CD4-positive, alpha-beta T cell treated with Interleukin-21 for 1 hour (primary cell): ENCODE measurements at places on chromosomes 2 and 18.

DNA sequence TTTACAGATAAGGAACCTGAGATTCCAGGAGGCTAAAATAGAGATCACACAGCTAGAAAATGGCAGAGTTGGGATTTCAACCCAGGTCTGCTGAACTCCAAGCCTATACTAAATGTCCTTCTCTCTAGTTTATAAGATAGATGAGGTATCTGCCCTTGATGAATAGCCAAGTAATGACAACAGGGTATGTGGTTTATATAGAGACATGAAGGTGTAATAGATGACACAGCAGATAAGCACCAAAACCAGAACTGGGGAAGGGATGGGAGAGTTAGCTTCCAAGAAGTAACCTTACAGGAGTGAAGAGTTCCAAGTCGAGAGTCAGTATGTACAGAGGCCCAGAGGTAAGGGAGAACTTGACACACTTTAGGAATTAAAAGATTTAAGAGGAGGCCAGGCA lies 104.7 kb upstream of the UBXN4 start:
- no peak for DNase-seq

- no peak for DNase-seq
Observed at GRCh38 chr2:36329251-36329650, 26.3 kb upstream of the CRIM1 start.

- peak; percentile 45 for DNase-seq
Observed at GRCh38 chr2:47072728-47073191, 82.3 kb downstream of the STPG4 start.

DNA sequence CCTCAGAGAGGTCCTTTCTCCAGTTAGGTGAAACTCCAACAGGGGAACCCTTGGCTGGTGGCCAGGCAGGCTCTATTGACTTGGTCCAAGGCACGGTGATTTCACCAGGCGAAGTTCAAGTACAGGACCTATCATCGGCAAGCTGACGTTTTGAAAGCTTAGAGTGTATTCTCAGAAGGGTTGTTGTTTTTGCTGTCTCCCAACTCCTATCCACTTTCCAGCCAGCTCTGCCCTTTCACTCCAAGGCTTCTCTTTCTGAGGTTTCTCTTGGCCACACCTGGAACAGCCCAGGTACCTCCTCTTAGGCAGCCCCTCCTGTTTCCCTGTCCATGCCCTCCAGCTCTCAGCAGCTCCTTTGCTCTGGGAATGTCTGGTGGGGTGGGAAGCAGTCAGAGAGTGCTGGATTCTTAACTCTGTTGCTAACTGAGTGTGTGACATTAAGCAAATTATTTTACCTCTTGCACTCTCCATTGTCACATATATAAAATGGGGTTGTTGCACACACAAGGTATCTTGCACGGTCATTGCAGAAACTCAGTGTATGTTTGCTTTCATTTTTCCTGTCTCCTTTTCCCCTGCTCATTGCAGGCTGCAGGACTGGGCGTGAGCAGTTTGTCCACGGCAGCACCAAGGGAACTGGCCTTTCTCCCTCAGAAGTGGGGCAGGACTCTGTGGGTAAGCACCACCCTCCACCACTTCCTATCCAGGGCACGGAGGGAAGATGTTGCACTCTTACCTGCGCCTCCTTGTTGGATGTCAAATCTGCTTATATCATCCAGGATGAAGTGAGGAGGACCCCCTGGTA lies 30.2 kb downstream of the CAPN13 start:
- DNase-seq, result no peak

GRCh38 chr2:199261239-199261638 lies 196.5 kb downstream of the SATB2 start:
- no peak for DNase-seq

- DNase-seq, result no peak
Observed at GRCh38 chr18:12621742-12622306, 36.1 kb downstream of the SPIRE1 start.

DNA sequence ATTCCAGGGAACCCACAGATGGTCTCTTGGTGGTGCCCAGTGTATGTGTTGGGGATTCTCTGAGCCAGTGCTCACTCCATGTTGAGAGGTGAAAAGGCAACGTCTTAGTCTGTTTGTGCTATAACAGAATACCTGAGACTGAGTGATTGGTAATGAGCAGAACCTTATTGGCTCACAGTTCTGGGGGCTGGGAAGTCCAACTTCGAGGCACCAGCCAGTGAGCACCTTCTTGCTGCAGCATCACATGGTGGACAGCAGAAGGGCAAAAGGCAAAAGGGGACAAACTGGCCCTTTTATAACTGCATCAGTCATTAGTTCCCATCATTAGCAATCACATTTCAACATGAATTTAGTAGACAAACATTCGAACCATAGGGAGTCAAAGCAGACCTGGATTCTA lies 81.0 kb upstream of the SP3 start:
- no peak for DNase-seq

DNA sequence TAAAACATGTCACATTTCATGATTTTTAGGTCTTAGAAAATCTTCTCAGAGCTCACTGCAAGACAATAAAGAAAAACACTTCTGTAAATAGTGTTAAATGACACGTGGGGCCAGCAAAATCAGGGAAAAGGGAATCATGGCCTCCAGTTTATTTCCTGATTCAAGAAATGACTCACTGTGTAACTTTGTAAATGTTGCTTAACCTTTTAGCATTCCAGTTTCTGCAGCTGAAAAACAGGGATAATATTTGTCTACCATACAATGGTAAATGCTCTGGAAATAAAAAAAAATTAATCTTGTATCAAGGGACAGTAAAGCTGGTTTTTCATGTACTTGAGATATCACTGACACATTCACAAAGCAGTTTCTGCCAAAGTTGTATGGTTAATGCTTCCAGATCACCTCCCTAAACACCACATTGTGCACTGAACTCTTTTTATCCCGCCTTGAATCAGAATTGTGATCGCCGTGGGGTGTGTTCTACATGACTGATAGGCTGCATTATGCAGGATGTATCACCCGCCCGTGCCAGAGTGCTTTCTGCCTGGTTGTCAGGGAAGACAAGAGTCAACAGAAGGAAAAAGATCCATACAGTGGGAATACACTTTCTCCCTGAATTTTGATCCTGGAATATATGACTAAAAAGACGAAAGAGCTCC lies 238.8 kb downstream of the IKZF2 start:
- DNase-seq, result no peak

DNA sequence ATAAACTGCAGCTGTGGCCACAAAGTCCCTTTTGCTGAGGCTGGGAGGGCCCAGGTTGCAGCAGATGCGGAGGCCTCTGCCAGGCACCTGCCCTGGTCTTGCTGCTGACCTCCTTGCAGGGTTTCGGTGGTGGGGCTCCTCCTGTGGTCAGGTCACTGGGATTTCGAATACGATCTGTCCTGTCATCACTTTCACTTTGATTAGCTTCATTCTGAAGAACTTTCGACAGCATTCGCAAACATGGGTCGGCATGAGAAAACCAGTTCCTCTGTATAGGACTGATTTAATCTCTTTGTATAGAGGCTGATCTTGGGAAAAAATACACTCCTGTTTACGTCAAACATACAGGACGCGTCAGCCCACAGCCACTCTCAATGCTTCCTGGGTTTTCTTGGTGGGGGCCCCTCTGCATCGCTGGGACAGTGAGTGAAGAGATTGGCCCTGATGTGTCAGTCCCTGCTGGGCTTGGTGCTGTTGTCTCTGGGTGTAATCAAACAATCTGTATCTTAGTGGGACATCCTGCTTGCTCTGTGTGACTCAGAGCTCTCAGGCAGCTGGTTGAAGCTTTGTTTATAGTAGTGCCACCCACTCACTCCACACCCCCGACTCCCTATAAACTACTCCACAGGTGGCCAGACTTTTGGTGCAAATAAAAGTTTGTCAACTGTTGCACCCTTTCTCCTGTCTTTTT lies 209.4 kb upstream of the CXCR4 start:
- peak; percentile 85 for DNase-seq

DNA sequence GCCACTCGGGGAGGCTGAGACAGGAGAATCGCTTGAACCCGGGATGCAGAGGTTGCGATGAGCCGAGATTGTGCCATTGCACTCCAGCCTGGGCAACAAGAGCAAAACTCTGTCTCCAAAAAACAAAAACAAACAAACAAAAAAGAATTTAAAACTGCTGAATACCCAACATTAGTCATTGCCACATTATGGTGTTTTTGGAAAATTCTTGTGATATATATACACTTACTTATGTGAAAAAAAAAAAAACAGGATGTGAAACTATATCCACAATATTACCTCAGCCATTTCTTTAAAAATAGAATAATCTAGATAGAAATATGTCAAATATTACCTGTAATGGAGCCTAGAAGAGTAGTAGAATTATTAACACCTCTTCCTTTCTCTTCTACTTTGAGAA lies 288.3 kb upstream of the FN1 start:
- DNase-seq, result no peak

DNA sequence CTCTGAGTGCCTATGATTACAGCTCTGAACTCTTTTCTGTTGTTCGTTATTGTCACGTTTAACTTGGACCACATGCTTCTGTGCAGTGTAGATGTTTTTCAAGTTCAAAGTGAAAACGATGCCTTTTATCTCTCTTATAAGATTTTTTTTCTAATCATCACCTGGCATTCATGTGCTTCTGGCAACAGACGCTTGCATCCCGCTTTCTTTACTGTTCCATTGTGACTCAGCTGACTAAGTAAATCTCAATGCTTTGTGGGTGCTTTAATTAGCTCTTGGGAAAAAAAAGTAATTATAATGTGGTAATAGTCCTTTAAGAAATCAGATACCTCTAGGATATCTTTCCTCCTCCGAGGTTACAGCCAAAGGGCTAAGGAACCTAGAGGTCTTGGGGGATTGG lies 31.2 kb upstream of the RMP24 start:
- DNase-seq, result no peak

DNA sequence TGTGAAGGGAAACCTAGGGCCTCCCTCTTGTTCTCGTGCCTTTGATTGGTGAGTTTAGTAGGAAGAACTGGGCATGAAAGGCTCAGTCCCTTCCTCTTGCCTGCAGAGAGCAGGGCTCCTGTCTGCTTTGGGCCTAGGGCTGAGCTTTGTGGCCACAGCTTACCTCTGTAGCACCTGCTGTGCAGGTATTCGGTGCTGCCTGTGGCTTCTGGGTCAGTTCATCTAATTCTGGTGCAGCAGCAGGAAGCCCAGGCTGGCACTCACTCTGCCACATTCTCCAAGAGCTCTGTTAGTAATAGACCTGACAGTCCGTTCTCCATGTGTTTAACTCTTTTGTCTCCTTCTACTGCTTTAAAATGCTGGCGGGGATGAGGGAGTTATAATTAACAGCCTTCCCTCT lies 96.5 kb downstream of the DLGAP1 start:
- no peak for DNase-seq

DNA sequence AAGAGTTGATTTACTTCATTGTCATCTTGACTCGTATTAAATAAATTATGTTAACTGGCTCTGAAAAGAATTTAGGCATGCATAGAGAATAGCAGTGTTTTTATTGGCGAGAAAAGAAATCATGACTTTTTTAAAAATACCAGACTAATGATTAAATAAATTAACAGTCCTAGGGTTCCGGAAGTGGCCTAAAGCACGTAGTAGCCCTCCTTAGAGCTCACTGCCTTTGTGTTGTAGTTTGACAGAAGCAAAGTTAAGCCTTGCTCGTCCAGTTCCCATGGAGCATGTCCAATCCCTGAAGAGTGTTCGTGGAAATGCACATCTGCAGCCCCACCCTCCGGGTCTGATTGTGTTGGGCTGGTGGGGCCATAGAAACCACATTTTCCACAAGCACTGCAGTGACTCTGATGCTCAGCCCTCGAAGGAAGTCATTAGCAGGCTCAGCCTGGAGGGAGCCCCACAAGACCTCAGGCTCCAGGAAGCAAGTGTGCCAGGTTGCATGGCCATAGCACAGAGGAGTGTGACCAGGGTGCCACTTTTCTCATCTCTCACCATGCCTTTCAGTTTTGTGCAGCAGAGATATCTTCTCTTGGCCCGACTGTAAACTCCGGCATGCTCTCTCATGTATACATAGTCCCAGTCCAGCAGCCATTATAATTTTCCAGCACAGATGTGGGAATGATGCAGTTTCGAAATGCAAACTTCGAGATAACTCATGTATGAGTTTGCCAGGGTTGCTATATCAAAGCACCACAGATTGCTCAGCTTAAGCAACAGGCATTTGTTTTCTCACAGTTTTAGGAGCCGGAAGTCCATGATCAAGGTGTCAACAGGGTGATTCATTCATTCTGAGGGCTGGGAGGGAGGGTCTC lies 188.6 kb upstream of the SH3BP4 start:
- no peak for DNase-seq

- DNase-seq, result no peak
Observed at GRCh38 chr18:62282188-62282629, 42.9 kb upstream of the TNFRSF11A start.

GRCh38 chr2:23280401-23280800 lies 104.6 kb upstream of the KLHL29 start:
- DNase-seq, result no peak

DNA sequence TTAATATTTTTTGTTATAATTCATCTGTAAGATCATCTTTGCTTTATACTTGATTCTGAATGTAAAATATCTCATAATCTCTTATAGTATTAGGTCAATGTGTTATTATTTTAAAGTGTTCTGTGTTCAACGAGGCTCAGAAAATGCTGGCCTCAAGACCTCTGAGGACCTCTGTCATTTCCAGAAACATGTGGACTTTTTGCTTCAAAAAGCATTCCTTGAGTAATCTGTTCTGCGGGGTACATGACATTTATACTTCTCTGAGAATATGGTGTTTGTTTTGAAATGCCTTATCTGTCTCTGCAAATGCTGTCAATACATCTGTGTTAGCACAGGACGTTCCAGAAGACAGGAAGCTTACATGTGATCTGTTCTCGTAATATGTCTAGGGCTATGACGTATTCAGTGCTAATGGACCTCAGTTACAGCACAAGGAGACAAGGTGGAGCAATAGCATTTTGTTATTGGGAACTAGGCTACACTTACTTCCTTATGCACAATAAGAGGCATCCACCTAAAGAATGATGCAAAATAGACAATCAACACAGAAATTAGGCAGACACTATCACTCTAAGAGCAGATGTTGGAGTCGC lies 37.6 kb upstream of the IL1RL1 start:
- no peak for DNase-seq

DNA sequence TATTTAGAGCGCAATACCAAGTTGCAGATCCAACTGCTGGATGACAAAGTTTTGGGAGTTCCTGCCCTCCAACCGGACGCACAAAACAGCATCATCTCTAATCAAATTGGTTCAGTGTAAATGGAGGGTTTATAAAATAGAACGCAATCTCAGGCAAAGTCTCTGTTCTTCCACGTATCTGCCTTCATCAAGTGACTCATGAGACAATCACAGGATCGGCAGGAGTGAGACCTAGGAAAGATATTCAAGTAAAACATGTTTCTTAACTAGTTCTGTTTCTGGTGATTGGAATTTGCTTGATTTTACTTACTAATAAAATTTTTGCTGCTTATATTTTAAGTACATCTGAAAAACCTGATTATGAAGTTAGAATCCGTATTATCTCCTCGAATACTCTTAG lies 7.6 kb downstream of the FZD5 start:
- DNase-seq, result no peak

GRCh38 chr2:45681675-45682074 lies 30.2 kb downstream of the PRKCE start:
- DNase-seq, result no peak

- DNase-seq, result no peak
Observed at GRCh38 chr18:59672235-59672711, 24.9 kb downstream of the CCBE1 start.

GRCh38 chr2:174863183-174863582 lies 98.9 kb upstream of the CHRNA1 start:
- DNase-seq, result no peak
